ENCODE measurements at places on chromosomes 5 and 9. TPM values are rescaled to one million over a fixed set of nuclear protein-coding genes. Genes with fewer than 3 reads are reported as not detected.

PCDHGA1 gene
- polyA plus RNA-seq, result 1.6 TPM

GRCh38 chr5:120151825-120152224, 312.3 kb upstream of the PRR16 start:
- no peak overlapping the region for H3K4me3 ChIP-seq
- H3K4me1 ChIP-seq, result no peaks in the 10 kb centered on the region
- no peaks in the 10 kb centered on the region for H3K27me3 ChIP-seq
- H3K36me3 ChIP-seq, result no peaks in the 10 kb centered on the region

INSL6 gene
- not detected for polyA plus RNA-seq

- no peak overlapping the region for H3K4me3 ChIP-seq
- H3K4me1 ChIP-seq, result no peaks in the 10 kb centered on the region
- H3K27ac ChIP-seq, result no peak overlapping the region
- H3K36me3 ChIP-seq, result no peaks in the 10 kb centered on the region
- no peak for DNase-seq
- no peaks in the 10 kb centered on the region for H3K27me3 ChIP-seq
Observed at GRCh38 chr9:20397348-20397747, 225.0 kb downstream of the MLLT3 start.

- no peaks in the 10 kb centered on the region for H3K27me3 ChIP-seq
- peak overlapping the region; percentile 49 for H3K27ac ChIP-seq
- peaks cover 23% of the 10 kb centered on the region for H3K4me1 ChIP-seq
- peaks cover 6% of the 10 kb centered on the region for H3K36me3 ChIP-seq
- no peak overlapping the region for H3K4me3 ChIP-seq
Observed at GRCh38 chr9:92607773-92608172, 62.2 kb downstream of the IPPK start.

DNA sequence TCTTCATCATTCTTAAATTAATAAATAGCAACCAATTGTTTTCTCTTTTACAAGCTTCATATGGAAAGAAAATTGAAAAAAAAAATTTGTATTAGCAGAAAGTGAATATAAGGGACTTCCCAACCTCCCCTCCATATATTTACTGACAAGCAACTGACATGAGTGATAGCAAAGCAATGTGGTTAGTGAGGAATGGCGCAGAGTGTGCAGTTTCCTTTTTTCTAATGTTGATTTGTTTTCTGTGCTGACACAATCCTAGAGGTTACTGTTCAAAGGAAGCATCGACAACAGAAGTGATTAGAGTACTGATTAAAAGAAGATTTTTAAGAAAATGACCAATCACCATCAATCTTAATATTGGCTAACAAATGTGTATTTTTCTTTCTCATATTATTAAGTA, 1.7 kb upstream of the PTGER4 start:
- DNase-seq, result no peak
- no peaks in the 10 kb centered on the region for H3K36me3 ChIP-seq
- H3K27ac ChIP-seq, result no peak overlapping the region
- peaks cover 2% of the 10 kb centered on the region for H3K4me1 ChIP-seq
- peak overlapping the region; percentile 83 for H3K4me3 ChIP-seq
- no peaks in the 10 kb centered on the region for H3K27me3 ChIP-seq

GRCh38 chr5:10513501-10514442, 50.1 kb upstream of the ANKRD33B start:
- DNase-seq, result peak; percentile 95
- H3K4me1 ChIP-seq, result peaks cover 9% of the 10 kb centered on the region
- no peaks in the 10 kb centered on the region for H3K27me3 ChIP-seq

DNA sequence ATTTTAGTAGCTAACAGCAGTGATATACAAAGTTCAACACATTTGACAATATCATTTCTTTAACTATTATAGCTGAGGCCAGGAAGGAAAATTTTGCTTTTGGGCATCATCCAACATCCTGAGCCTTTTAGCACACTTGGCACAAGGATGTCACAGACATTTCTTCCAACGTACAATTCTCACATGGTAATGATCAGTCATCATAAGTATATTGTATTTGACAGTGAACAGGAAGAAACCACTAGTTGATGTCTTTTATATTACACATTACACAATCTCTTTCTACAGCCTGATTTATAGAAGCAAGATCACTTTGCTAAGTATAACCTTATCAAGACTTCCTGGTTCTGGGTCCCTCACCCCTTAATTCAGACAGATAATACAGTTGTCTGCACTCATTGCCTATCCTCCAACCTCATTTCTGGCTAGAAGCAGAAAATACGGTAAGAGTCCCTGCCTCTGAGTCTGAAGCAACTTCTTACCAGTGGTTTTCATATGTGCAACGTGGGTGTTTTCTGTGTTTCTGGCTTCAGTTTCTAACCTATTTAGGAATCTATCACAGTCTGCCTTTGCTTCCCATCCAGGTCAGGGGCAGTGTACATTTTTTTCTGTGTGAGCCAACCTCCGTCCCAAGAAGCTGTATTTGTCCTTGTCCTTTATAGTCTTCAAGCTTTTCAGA, 167.8 kb downstream of the PAM start:
- H3K27ac ChIP-seq, result no peak overlapping the region
- no peak overlapping the region for H3K4me3 ChIP-seq
- H3K4me1 ChIP-seq, result no peaks in the 10 kb centered on the region
- DNase-seq, result peak; percentile 80

ST8SIA4 gene
- polyA plus RNA-seq, result 0.02 TPM

- no peaks in the 10 kb centered on the region for H3K27me3 ChIP-seq
- no peaks in the 10 kb centered on the region for H3K36me3 ChIP-seq
- DNase-seq, result no peak
- no peak overlapping the region for H3K4me3 ChIP-seq
Observed at GRCh38 chr5:106768392-106768791, 902.3 kb downstream of the EFNA5 start.

DNA sequence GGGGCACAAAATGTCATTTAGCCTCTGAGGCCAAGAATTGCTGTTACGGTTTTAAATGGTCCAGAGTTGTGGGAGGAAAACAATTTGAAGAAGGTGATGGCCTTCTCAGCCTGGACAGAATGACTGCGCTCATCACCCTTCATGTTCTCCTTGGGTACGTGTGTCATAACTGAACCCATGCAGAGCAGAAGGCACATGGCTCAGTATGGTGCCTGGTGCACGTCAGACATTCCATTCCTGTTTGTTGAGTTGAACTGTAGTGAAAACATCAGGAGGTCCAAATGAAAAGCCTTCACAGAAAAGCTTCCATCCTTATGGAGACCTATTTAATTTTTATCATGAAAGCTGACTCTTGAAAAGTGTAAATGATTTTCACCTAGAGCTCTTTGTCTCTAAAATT, 133.2 kb downstream of the CFAP90 start:
- no peak for DNase-seq
- no peak overlapping the region for H3K4me3 ChIP-seq
- no peaks in the 10 kb centered on the region for H3K36me3 ChIP-seq

DNA sequence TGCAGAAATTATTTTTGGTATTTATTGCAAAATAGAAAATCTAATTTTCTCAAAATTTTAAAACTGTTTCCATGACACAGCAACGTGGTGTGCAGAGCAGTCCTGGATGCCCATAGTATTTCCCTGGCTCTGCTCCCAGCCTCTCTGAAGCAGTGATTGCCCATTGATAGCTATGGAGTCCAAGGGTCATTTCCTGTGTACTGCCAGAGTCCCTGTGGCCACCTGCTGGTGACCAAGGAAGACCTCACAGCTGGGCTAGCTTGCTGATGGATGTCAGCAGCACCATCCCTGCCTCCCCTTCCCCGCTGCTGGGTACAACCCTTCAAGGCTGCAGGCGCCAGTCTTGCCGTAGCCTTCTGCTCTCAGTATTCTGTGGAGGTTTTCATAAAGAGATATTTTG, 184.1 kb downstream of the DIRAS2 start:
- H3K27ac ChIP-seq, result no peak overlapping the region
- no peak for DNase-seq
- no peak overlapping the region for H3K4me3 ChIP-seq
- no peaks in the 10 kb centered on the region for H3K27me3 ChIP-seq
- H3K36me3 ChIP-seq, result no peaks in the 10 kb centered on the region
